ENCODE measurements at places on chromosomes 2 and 18.

DNA sequence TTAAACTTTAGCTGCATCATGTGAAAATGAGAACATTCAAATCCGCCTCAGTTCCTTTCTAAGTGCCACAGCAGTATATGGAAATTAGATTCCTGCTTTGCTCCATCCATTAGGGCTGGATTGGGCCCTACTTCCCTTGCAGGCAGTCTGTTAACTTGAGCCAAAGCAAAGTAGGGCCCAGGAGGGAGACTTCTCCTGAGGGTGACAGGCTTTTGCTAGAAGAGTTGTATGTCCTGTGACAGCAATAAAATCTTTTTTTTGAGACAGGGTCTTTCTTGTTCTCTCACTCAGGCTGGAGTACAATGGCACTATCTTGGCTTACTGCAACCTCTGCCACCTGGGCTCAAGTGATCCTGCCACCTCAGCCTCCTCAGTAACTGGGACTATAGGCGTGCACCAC, 28.1 kb downstream of the VIL1 start:
- DNase-seq: no peak

DNA sequence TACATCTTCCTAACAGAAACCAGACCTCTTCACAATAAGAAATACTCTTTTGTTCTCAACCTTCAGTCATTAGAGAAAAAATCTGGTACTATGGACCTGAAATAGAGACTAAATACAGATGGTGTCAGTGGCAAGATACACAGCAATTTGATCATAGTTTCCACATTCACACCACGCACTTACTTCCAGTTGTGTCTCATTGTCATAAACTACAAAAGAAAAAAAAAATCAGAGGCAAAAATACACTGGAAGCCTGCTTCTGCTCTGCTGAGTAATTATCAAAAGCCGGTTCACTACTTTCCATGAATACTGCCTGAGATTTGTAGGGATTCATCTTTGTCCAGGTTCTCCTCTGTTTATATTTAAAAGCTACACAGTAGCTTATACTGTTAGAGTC, 182.6 kb downstream of the PID1 start:
- no peak for DNase-seq

DNA sequence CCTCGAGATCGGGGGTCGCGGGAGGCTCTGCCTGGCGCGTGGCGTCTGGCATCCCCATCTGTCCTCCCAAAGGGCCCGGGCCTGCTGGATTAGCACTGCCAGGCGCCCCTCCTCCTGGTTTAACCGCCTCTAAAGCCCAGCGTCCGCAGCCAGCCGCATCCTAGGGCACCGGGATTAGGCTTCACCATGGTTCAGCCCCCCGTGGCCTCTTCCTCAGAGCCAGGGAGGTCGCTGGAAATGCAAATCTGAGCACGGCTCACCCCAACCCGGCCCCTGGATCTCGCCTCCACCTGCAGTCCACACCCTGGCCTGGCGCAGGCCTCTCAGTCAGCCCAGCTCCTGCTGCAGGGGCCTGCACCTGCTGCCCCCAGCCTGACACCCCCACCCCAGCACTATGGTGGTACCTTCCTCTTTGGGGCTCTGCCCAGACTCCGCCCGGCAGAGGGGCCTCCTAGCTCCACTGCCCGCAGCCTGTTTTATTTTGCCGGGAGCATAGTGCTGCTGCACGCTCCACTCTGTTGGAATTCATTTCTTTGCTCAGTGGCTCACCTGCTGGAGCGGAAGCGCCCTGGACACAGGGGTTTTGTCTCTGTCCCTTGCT, 13.2 kb downstream of the PRELID3A start:
- DNase-seq: peak; percentile 70

- DNase-seq: no peak
Measured at GRCh38 chr2:8251291-8251690, 430.6 kb upstream of the ID2 start.

- no peak for DNase-seq
Measured at GRCh38 chr2:49801898-49802450, 647.7 kb upstream of the FSHR start.

- DNase-seq: no peak
Measured at GRCh38 chr2:142308744-142309143, 177.9 kb upstream of the LRP1B start.

DNA sequence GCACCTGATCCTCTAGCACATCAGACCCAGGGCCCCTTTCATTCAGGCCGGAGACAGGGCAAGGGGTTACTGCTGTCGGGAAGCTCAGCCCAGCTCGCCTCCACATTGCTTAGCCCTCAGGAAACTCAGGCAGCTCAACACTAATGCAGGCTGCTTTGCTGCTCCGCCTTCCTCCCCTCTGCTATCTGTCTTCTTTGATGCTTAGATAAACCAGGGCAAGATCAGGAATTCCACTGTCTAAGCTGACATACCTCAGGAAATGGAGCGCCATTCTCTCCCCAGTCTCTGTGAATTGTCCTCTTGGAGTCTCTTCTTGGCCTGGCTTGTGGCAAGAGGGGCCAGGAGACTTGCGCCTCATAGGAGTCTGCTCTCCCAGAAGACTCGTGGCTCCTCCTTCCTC, 25.5 kb upstream of the EXOC6B start:
- no peak for DNase-seq
